ENCODE measurements at places on chromosomes 2 and 18. TPM values are rescaled to one million over a fixed set of nuclear protein-coding genes. Genes with fewer than 3 reads are reported as not detected.

GRCh38 chr18:67916097-67916496 lies 399.6 kb upstream of the DSEL start:
- no peak for DNase-seq

- DNase-seq = no peak
Measured at GRCh38 chr2:5150871-5151270, 541.3 kb upstream of the SOX11 start.

- no peak for DNase-seq
Measured at GRCh38 chr2:34851804-34852203, 1252.7 kb upstream of the FAM98A start.

DNA sequence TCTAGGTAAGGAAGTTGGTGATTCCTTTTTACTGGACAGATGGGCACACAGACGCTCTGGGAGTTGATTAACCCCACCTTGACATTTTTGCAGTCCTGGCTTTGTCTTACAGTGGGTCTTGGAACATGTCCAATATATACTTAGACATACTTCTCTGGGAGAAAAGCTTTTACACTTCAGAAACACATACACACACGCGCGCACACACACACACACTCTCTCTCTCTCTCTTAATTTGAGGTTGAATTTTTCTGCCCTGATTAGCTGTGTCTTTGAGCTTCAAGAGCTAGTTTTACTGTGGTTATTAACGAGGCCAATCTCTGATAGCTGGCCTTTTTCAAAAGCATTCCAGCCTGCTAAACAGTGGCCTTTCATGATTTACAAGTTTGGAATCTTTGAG lies 215.0 kb downstream of the MYCN start:
- DNase-seq = no peak

- DNase-seq = no peak
Measured at GRCh38 chr18:7417727-7418126, 149.4 kb upstream of the PTPRM start.

- peak; percentile 9 for DNase-seq
Measured at GRCh38 chr18:42028247-42028832, 73.3 kb downstream of the PIK3C3 start.

DNA sequence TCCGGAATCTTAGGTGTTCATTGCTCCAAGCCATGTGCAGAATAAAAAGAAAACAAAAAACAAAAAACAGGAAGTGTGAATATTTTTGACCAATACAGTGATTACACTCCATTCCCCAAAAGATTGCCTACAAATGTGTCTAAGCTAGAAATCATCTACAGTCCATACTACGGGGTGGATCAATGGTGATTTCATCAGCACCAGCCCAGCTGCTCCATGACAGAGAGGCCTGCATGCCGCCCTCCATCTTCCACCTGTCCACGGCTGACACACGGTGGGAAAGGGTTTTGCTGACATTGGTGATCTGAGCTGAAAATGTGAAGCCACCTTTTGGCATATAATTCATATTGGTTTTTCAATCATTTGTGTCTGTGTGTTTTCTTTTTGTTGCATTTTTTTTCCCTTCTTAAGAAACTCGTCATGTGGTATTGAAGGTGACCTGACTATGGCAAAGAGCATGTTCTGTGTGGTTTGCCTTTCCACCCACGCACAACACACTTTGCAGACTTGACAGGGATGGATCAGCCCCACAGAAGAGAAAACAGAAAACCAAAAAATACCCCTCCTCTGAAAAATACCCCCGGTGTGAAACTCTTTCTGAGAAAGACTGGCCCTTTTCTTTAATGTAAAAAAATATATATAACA lies 533.1 kb downstream of the RNF144A start:
- no peak for DNase-seq

GRCh38 chr2:171629113-171629512 lies 58.2 kb upstream of the DYNC1I2 start:
- no peak for DNase-seq

DNA sequence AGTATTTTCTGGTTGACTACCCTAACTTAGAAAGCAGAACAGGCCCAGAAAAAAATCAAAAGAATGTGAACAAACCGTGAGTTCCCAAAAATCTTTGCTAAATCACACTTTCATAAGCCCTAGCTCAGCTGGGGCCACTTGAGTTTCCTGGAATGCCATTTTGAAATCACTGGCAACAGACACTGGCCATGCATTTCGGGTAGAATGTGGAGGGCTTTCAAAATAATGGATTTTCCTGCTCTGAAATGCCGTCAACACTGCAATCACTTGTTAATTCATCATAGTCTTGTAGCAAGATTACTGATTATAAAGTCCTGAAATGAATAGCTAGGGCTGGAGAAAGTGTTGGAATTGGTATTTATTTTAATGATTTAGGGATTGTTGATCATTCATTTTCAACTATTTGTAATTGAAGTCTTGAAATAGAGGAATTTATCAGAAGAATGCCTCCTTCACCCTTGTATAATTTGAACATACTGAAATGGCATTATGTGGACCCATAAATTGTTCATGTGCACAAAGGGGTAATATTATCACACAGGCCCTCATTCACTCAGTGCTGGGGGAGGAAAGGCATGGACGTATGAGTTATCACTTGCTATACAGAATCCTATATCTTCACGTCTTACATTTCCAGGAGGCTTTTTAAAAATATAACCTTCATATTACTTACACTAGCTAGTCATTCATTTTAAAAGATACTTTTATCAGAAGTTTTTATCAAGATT lies 134.8 kb downstream of the DTNA start:
- DNase-seq = no peak

Gene TACR1
- 0.16 TPM for total RNA-seq

Gene LAMA3
- total RNA-seq = 0.35 TPM

Gene NPPC
- total RNA-seq = 16.5 TPM

Gene SERPINB7
- not detected for total RNA-seq

Gene ANKRD62
- total RNA-seq = not detected

Gene CPS1
- total RNA-seq = 7.9 TPM

Gene COPS8
- total RNA-seq = 79.9 TPM

Gene STPG4
- total RNA-seq = 0.26 TPM

Gene TMEM178A
- total RNA-seq = 12.0 TPM

Gene CIB4
- not detected for total RNA-seq

Gene CASP10
- total RNA-seq = not detected
